Umbilical cord (tissue), 2 donors: ENCODE measurements at places on chromosomes 13 and 19. TPM values are rescaled to one million over a fixed set of nuclear protein-coding genes. Genes with fewer than 3 reads are reported as not detected.

GRCh38 chr13:111791131-111791530, 275.8 kb upstream of the SOX1 start:
- DNase-seq, result no peak

DNA sequence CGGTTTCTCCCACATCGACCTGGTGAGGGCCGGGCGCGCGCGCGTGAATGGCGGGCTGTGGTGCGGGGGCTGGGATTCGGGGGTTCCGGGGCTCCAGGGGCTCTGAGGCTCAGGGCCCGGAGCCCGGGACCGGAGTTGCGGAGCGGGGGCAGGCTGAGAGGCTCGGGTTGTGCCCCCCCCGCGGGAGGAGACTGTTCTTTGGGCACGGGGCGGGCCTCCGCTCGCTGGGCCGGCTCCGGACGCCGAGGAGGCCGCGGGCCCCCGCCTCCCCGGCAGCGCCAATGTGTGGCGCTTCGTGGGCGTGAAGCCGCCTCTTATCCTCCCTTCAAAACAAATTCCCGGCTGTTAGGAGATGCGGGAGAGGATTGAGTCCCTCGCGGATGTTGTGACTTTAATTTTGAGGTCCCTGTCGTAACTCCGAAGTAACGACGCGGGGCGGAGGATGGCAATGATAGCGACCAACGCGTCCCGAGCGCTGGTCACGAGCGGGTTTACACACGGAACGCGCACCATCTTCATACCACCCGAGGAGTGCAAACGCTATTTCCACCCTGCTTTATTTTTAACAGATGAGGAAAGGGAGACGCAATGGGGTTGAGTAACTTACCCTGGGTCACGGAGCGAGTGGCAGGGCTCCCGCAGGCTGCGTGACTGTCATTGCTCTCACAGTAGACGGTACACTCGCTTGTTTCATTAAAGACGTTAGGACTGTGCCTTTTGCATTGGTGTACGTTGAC, 536 bp downstream of the UBA2 start:
- peak; percentile 42 for DNase-seq

DNA sequence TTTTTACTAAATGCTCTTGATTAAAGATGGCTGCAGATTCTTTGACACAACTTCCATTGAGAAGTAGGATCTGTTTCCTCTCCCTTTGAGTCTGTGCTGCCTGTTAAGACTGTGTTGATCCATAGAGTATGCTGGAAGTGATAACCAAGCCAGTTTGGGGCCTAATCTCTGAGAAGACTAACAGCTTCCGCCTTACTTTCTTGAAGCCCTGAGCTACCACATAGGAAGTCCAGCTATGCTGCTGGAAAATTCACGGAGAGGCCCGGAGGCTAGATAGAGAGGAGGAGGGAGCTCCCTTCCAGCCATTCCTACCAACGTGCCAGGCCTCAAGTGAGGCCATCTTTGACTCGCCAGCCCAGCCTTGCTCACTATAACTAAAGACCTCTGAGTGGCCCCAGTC, 12.5 kb downstream of the RAP2A start:
- no peak for DNase-seq

CLDN10 gene
- total RNA-seq, result 3.6 TPM

OVOL3 gene
- not detected for total RNA-seq

DNA sequence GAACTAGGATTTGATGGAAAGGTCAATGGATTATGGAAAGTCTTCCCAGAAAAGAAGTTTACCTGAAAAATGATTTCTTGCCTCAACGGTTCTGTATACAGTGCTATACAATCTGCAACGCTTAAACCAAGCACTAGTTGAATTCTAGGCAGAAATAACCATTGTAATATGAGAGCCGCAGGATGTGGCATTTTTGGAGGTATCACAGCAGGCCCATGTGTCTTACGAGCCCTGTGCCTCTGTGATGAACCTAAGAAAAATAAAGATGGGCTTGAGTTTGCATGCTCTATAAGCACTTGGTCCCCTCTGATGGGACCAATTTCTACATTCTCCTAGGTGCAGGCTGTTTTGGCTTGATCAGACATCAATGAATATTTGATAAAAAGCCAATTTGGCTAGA, 78.7 kb upstream of the RFC3 start:
- no peak for DNase-seq

DNA sequence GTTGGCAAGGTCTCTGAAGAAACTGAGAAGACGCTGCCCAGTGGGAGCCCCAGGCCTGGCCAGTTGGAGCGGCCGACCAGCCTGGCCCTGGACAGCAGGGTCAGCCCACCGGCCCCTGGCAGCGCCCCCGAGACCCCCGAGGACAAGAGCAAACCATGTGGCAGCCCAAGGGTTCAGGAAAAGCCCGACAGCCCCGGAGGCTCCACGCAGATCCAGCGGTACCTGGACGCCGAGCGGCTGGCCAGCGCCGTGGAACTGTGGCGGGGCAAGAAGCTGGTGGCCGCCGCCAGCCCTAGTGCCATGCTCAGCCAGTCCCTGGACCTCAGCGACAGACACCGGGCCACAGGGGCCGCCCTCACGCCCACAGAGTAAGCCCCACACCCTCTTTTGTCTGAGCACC, 20.1 kb upstream of the USE1 start:
- DNase-seq, result no peak

- DNase-seq, result peak; percentile 54
Observed at GRCh38 chr19:6065685-6066374, 44.5 kb downstream of the RFX2 start.

ERICH4 gene
- total RNA-seq, result not detected

- no peak for DNase-seq
Observed at GRCh38 chr19:1734321-1734966, 18.9 kb upstream of the ONECUT3 start.

- DNase-seq, result no peak
Observed at GRCh38 chr13:104757712-104758111, 1691.5 kb upstream of the SLC10A2 start.

TINCR gene
- 4.8 TPM for total RNA-seq

DNA sequence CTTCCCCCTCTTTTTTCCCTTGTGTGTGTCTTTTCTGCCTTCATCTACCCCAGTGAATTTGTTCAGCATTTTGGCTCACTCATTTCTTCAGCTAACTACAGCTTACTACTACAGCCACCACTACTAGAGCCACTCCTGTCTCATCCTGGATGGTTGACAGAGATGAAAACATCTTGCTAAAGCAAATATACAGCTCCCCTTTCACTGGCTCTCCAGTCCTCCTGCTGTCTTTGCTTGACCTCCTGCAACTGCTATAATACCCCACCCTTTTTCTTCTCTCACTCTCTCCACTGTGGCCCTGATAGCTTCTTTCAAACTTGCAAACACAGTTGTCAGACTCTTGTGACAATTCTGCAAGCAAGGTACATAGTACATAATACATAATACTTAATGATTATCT, 523.6 kb downstream of the DCT start:
- no peak for DNase-seq

- DNase-seq, result no peak
Observed at GRCh38 chr19:10747271-10747670, 29.4 kb downstream of the DNM2 start.

DNA sequence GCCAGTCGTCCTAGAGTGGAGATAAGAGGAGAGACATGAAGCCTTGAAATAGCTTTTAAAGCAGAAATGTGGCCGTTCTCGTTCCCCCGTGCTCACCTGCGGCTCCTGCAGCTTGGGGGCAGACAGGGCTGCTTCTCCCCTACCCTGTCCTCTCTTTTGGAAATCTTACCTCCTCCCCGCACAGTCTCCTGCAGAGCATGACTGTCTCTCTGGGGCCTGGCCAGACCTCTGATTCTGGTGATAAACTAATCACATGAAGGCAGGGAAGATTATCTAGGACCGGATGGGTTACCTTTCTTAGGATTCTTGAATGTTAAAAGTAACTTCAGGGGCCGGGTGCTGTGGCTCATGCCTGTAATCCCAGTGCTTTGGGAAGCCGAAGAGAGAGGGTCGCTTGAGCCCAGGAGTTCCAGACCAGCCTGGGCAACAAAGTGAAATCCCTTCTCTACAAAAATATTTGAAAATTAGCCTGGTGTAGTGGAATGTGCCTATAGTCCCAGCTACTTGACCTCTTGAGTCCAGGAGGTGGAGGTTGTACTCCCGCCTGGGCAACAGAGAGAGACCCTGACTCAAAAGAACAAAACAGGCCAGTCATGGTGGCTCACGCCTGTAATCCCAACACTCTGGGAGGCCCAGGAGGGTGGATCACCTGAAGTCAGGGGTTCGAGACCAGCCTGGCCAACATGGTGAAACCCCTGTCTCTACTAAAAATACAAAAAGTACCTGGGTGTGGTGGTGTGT, 8.1 kb downstream of the CEBPA start:
- DNase-seq, result no peak

- no peak for DNase-seq
Observed at GRCh38 chr13:99208185-99208584, 7.5 kb downstream of the UBAC2 start.

MUC16 gene
- 2.9 TPM for total RNA-seq

DNA sequence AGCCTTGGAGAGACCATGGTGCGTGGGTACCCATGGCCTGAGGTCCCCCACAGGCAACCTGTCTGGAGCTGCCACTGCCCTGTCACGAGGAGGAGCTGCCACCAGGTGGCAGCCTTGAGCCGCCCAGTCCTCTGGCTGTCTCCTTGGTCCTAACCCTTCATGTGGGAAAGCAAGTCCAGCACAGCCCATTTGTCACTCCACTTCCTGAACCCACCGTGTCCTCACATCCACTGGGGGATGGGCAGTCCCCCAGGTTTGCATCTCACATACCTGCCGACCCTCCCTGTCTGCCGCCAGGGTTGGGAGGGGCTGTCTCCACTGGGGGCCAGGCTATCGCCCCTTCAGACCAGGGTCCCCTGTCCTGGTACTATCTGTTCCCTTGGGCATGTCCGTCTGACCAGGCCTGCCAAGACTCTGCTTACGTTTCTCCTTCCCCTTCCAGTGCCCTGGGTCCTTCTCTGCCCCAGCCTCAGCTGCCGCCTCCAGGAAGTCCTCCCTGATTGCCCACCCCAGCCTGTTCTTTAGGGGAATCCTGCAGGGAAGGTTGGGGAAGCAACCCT, 4.5 kb downstream of the FAM174C start:
- DNase-seq, result peak; percentile 85

EXOC3L2 gene
- not detected for total RNA-seq

ICAM5 gene
- 3.4 TPM for total RNA-seq

ATP4A gene
- total RNA-seq, result not detected

RINL gene
- 4.1 TPM for total RNA-seq

- no peak for DNase-seq
Observed at GRCh38 chr13:78620936-78621470, 17.7 kb upstream of the POU4F1 start.

DNA sequence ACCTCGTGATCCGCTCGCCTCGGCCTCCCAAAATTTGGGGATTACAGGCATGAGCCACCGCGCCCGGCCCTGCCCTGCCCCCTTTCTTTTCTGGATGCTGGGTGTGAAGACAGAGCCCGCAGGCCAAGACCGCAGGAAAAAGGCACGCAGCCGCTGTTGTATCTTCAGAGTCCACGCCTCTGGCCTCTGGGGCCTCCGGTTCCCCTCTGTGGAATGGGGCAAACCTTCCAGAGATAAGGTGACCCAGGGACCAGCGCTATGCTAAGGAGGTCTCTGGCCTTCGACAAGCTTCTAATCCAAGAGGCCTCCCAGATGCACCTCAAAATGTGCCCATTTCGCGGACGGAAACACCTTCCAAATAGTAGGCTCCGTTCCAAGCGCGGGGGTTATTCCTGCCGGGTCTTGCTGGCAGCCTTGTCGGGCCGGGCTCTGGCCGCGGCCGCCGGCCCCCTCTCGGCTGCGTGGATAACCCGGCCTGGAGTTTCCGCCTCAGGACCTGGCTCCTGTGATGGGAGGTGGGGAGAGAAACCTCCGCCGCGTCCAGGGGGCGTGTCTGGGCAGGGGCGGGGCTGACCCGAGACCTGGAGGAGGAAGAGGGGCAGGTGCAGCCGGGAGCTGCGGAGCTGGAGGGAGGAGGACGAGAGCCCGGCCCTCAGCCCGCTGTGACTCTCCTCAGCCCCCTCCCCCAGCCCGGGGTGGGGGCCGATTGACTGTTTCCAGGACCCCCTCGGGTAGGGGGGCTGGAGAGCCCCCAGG, 13.1 kb downstream of the TJP3 start:
- DNase-seq, result peak; percentile 78

GRCh38 chr19:31500946-31501345, 151.7 kb upstream of the TSHZ3 start:
- DNase-seq, result no peak
